GM12892 (cell line): ENCODE measurements at places on chromosomes 7 and 10.
A peak's percentile ranks its signal among the peaks of the same experiment; 100 is the strongest.

GRCh38 chr10:72108830-72109635, 20.7 kb upstream of the SPOCK2 start:
- DNase-seq = no peak

GRCh38 chr7:23012908-23013714, 819 bp downstream of the HYCC1 start:
- DNase-seq = no peak

- DNase-seq = peak; percentile 42
Measured at GRCh38 chr10:92742331-92743228, 52.8 kb downstream of the HHEX start.

GRCh38 chr10:70890917-70891431, 2.6 kb upstream of the PCBD1 start:
- no peak for DNase-seq

- DNase-seq = no peak
Measured at GRCh38 chr7:2520131-2520760, 672 bp downstream of the LFNG start.

DNA sequence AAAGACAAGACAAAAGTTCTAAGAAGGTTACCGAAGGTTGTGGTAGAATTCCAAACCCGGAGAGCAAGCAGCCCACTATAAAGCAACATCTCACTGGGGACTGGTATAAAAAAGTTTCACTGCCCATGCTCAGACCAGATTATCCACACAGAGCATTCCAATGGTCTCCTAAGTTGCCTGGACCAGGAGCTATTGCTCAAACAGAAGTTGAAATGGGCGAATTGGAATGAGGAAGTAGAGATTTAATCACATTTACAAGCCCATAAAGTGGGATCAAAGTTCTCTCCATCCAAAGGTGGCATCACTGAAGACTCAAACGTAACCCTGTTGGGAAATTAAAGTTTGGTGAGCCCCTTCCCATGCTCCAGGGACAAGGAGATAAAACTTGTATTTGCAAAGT, 19.8 kb downstream of the OR2F1 start:
- no peak for DNase-seq

GRCh38 chr10:27035163-27035562, 65.1 kb downstream of the ANKRD26 start:
- DNase-seq = no peak

- DNase-seq = no peak
Measured at GRCh38 chr7:102834999-102835398, 77.8 kb upstream of the LRRC17 start.

- no peak for DNase-seq
Measured at GRCh38 chr10:129465796-129466702, 992 bp upstream of the MGMT start.
